NCI-H2081 (cell line): ENCODE measurements at places on chromosomes 11 and 22.

DNA sequence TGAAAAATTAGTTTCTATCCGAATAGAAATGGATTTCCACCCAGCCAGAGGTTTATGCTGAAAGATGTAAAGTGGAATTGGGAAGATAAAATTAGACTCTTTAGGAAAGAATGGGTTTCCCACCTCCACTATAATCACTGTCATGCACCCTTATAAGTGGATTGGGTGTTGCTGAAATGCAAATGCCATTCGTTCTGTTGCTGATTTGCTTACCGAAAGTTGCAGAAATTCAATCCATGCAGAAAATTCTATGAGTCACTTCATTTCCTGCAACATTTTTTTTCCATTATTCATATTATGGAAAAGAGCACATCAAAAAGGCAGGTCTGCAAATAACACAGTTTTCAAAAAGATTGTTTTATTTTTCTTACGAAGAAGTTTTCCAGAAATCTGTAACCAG lies 65.6 kb downstream of the LDLRAD3 start:
- no peak for DNase-seq

DNA sequence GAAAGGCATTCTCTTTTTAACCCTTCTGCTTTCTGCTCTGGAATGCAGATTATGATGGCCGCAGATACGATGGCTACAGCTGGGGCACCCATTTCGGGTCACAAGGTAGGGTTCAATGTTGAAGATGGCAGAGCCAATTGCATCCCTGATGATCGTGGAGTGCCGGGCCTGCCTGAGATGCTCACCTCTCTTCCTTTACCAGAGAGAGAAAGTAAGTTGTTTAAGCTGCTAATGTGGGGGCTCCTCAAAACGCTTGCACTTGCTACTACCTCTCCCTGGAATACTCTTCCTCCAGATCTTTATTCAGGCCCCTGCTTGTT lies 50.8 kb upstream of the PRDM11 start:
- no peak for DNase-seq

GRCh38 chr11:105244160-105244825 lies 104.7 kb upstream of the CARD18 start:
- DNase-seq, result no peak

- DNase-seq, result peak; percentile 32
Measured at GRCh38 chr11:12674936-12675696, 895 bp downstream of the TEAD1 start.

DNA sequence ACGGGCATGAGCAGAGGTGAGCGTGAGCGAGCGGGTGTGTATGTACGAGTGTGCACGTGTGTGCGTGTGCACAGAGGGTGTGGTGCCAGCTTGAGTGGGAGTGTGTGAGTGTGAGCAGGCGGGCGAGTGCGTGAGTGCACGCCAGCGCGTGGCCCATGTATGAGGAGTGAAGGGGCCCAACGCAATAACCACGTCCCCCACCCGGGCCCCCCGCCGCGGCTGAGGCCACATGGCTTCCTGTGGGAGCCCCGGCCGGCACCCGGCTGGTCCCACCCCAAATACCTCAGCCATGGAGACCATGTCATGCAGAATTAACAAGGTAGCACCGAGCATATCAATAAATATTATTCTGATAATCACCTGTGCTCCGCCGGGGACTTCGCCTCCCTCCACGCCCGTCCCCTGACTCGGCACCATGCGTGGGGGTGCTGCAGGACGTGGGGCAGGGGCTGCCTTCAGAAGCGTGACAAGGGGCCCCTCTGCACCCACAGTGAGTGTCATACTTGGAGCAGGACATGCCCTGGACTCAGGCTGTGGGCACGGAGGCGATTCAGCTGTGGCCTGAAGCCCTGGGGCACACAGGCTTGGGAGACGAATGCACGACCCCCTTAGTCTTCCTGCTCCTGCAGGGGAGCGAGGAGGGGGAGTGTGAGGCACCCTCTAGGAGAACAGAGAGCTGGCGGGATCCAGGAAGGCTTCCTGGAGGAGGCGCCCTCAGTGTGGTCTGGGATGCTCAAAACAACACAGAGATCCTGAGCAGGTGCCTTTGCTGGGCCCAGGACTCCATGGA lies 5.6 kb upstream of the TRABD start:
- no peak for DNase-seq

DNA sequence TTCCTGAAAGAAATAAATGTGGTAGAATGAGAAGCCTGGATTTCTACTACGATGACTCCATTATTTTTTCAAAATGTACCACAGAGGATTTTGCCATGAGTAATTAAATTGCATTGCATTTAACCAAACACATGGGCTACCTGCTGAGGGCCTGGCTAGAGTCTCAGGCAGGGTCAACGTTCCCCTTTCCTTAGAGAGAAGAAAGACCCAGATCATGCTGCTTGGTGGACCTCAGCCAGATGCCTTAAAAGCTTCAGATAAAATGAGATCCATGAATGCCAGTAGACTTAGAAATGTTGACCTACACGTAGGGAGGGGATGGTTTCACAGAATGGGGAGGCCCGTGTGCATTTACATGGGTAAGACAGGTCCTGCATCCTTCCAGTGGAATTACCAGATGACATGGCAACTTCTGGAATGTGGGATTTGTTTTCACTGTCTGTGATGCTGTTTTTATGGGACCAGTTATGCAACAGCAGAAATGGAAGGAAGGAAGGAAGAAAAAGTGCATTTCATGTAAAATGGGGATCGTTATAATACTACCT lies 1069.4 kb downstream of the NTM start:
- no peak for DNase-seq

GRCh38 chr11:13928566-13929251 lies 33.8 kb upstream of the SPON1 start:
- DNase-seq, result no peak

- DNase-seq, result no peak
Measured at GRCh38 chr22:25039754-25040153, 87.2 kb downstream of the KIAA1671 start.

DNA sequence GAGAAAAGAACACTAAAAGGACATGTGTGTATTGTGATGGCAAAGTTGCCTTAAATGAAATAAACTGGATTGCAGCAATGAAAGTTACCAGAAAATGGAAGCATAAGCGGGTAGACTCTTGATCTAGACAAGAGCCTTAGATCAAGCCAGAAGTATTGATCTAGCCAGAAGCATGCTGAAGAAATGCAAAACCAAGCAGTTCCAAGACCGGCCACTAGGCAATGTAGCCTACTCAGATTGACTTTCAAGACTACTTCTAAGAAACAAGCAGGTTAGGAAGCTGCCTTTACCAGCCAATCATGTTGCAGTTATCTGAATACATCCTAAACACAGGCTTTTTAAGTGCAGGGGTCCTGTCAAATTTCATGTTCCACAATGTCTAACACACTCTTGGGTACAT lies 54.6 kb downstream of the KCNA4 start:
- no peak for DNase-seq

GRCh38 chr11:3181725-3182461 lies 16.8 kb upstream of the OSBPL5 start:
- DNase-seq, result no peak

DNA sequence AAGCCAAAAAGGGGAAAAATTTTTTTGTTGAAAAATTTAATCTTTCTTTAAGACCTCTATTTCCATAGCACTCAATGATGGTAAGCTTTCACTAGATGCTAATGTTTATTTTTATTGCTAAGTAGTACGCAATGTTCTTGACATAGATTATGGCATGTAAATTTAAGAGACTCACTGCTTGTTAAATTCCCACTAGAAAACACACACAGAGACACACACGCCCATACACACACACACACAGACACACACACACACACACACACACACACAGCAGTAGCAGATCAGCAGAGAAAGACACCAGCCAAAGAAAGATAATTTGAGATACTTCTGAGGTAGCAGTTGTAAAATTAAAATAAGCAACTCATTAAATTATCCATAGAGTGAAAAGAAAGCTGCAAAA lies 16.0 kb upstream of the BDNF start:
- DNase-seq, result no peak

DNA sequence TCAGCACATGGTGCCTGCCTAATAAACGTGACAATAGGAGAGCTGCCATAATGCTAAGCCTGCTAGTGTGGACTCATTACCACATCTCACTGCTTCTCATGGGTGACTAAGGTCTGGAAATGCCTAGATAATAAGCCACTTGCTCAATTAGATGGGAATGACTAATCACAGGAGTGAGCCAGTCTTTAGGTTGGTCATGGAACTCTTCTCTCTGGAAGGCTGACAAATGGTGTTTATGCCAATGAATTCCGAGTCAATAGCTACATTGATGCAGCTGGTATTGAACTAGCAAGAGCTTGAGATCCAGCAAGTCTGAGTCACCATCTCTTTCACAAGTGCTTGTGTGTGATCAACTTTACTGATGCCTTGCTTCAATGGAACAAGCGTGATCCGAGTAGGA lies 334.9 kb downstream of the OPCML start:
- no peak for DNase-seq

GRCh38 chr11:22957786-22958185 lies 97.5 kb upstream of the CCDC179 start:
- no peak for DNase-seq

DNA sequence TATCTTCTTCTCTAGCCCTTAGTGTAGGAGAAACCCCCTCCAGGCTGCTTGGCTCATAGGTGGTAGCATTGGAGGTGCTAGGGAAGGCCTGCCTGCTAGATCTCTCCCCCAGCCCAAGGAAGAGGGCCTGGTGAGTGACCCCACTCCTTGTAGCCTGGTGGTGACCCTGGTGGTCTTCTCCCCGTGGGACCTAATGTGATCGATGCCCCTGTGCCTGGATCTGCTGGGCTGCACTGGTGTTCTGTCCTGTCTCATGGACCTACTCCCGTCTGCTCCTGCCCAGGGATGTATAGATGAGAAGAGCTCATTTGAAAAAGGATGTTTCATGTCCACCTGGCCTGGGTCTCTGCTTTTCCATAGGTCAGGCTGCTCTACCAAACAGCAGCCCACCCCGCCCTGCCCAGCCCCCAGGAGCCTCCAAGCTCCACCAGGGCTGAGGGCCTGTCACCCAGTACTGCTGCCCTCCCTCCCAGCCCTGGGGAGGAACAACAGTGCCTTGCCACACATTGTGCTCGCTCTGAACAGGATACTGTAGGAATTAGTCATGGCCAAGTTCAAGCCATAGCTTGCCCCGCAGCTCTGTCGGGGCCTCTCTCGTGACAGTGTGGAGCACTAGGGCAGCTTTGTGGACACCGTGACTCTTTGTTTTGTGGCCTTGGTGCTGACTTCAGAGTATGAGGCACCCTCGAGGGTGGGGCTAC lies 19.7 kb downstream of the SLC37A2 start:
- DNase-seq, result no peak

DNA sequence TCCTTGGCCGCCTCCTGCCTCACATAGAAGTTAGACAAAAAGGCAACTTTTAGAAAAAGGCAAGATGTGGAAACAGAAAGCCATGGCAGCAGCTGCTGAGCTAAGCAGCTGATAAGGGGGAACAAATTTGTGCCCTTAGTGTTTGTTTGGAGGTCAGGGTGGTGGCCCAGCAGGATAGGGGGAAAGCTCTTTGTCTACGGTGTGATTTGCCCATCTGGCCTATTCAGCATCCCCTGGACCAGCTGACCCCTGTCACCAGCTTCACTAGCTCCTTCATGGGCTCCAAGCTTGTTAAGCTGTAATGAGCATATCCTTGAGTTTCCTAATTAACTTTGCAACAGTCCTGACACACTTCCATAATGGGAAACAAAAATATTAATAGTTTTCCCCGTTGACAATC lies 5.9 kb upstream of the ME3 start:
- DNase-seq, result no peak

GRCh38 chr11:35009191-35009943 lies 92.9 kb downstream of the PDHX start:
- peak; percentile 73 for DNase-seq

- DNase-seq, result no peak
Measured at GRCh38 chr11:107217444-107217843, 199.2 kb upstream of the GUCY1A2 start.

GRCh38 chr11:57785072-57785471 lies 23.5 kb downstream of the CTNND1 start:
- DNase-seq, result no peak

- DNase-seq, result no peak
Measured at GRCh38 chr22:35014812-35015211, 51.1 kb upstream of the ISX start.

DNA sequence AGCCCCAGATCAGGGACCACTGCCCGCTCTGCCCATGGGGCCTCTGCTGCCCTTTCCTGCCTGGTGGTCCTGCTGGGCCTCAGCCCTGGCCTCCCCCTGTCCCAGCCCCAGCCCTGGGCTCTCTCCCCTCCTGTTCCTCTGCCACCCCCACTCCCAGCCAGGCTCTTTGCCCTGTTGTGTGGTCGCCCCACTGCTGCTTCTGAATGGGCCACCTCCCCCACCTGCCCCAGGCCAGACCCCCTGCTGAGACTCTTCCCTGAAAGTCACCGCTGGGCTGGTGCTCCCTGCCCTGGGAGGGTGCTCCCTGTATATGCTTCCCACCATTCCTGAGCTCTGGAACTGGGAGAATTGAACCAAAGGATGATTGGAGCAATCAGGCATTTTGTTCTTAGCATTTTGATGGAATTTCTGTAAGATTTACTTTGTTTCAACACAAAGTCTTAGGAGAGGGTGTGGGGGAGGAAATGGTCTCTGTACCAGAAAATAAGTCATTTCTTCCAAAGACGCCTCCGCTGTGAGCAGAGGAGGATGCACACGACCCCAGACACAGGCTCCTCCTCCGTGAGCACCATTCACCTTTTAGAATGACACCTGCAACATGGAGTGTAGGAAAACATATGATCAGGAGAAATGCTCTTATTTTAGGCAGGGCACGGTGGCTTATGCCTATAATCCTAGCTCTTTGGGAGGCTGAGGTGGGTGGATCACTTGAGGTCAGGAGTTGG lies 5.2 kb downstream of the APOBEC3B start:
- DNase-seq, result no peak

GRCh38 chr11:132523929-132524328 lies 1008.4 kb downstream of the OPCML start:
- DNase-seq, result no peak
